Sigmoid colon (tissue), 7 donors: ENCODE measurements at places on chromosomes 5 and 9. TPM values are rescaled to one million over a fixed set of nuclear protein-coding genes. Genes with fewer than 3 reads are reported as not detected.
A peak's percentile ranks its signal among the peaks of the same experiment; 100 is the strongest.

Gene SPAAR
- total RNA-seq, result 5.5 TPM

Gene WNK2
- 38.0 TPM for total RNA-seq

Gene PCDHB2
- total RNA-seq, result 2.2 TPM

Gene PCDHA1
- not detected for total RNA-seq

Gene HABP4
- total RNA-seq, result 23.5 TPM

Gene STING1
- 53.8 TPM for total RNA-seq

DNA sequence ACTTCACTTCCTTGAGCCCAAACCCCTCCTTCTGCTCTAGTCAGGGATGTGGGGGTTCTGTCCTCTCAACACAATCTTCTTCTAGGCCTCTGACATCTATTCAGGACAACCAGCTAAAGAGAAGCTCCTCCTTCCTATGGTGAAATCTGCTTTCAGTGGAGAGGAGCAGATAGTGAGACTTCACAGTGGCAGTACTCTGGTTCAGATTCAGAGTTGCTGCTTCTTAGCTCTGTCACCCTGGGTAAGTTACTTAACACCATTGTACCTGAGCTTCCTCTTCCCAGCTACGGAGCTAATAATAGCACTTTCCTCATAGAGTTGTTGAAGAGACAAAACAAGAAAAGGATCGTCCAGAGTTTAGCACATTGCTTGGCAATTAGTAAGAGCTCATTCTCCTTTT lies 77.3 kb upstream of the LARP1 start:
- no peak for DNase-seq

GRCh38 chr5:154078272-154078671 lies 39.5 kb downstream of the MFAP3 start:
- DNase-seq, result no peak

DNA sequence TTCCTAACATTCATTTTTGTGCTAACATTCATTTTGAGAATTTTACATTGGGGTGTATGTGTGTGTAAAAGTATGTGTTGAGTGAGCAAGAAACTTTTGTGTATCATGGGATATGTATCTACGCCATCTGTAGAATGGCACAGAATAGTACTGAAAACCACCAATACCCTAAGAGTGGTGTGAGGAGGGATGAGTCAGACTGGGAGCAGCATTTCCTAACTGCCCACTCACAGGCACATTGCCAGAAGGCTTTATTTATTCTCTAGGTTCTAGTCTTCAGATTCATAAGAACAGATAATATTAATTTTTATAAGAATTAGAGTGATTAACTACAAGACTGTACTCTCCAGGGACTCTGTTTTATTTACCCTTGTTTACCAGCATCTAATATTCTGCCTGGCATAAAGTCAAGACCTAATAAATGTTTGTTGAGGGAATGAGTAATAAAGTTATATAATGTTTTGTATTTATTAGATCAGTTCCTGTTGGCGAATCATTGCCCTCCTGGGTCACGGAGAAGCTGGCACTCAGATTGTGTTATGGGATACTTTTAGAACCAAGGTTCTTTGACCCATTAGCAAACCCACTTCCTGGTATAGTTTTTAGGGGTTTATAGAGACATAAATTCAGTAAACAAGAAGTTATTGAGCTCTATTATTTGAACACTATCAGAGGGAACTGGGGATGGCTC lies 159.1 kb upstream of the PPP2R2B start:
- no peak for DNase-seq

GRCh38 chr9:71941998-71942567 lies 30.6 kb downstream of the C9orf85 start:
- no peak for DNase-seq

- DNase-seq, result peak; percentile 75
Measured at GRCh38 chr5:37771203-37771611, 68.6 kb downstream of the GDNF start.

DNA sequence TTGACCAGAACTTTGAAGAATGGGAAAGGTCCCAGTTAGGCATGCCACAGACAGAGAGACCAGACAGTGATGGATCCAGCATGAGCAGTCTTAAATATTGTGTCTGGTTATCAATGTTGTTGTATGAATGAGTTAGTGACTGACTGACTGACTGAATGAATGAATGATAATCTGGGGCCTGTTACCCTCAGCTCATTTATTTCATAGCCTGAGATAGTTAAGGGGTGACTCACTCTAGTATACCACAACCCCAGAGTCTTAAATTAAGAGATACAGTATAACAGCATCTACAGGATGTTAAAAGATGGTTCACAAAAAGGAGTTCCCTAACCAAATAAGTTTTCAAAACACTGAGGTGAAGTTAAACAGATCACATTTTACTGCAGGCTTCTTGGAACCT lies 133.5 kb downstream of the SGCD start:
- no peak for DNase-seq

- no peak for DNase-seq
Measured at GRCh38 chr9:71179183-71179582, 57.8 kb upstream of the TRPM3 start.

- no peak for DNase-seq
Measured at GRCh38 chr5:173435447-173435846, 107.2 kb upstream of the STC2 start.
